Left colon (tissue), 2 donors: ENCODE measurements at places on chromosomes 5 and 9.

- no peak for DNase-seq
Observed at GRCh38 chr9:113368982-113369854, 7.6 kb downstream of the HDHD3 start.

DNA sequence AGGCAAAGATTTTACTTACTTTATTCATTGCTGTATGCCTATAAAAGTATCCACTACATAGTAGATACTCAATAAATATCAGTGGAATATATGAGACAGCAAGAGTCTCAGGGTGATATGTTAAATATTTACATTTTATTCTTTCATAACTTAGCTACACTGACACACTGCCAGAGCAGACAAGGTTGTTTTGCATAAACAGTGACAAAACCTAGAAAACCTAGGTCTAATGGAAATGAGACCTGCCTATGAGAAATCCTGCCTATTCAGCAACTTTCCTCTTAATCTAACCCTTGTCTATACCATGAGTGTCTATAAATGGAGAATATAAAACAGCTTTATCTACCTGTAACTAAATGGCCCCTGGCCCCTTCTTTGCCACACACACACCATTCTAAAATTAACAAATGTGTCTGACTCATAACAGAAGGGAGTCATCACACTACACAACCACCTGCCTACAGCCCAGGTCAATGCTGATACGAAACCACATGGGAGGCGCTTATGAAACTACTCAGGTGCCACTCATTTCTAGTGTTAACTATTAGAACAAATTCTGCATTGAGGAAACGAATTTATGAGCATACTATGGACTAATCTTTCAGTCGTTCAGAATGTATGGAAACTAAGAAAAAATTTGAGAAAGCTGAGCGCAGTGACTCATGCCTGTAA, 60.3 kb downstream of the UBAP2 start:
- no peak for DNase-seq

- DNase-seq = no peak
Observed at GRCh38 chr9:90851444-90851843, 49.8 kb downstream of the SYK start.

DNA sequence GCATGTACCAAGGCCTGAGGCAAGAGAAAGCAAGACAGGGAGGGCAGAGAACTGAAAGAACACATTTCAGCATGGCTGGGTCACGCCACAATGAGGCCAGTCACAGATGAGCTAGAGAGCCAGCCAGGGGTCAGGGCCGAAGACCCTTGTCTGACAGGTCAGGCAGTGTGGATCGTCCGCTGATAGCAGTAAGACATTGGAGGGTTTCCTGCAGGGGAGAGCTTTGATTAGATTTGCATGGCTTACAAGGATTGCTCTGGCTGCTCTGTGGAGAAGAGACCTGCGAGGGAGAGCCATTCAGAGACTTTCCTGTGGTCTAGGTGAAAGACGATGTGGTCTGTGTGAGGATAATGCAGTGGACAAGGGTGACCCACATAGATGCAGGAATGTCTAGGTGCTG, 93.1 kb downstream of the RALGPS1 start:
- no peak for DNase-seq

DNA sequence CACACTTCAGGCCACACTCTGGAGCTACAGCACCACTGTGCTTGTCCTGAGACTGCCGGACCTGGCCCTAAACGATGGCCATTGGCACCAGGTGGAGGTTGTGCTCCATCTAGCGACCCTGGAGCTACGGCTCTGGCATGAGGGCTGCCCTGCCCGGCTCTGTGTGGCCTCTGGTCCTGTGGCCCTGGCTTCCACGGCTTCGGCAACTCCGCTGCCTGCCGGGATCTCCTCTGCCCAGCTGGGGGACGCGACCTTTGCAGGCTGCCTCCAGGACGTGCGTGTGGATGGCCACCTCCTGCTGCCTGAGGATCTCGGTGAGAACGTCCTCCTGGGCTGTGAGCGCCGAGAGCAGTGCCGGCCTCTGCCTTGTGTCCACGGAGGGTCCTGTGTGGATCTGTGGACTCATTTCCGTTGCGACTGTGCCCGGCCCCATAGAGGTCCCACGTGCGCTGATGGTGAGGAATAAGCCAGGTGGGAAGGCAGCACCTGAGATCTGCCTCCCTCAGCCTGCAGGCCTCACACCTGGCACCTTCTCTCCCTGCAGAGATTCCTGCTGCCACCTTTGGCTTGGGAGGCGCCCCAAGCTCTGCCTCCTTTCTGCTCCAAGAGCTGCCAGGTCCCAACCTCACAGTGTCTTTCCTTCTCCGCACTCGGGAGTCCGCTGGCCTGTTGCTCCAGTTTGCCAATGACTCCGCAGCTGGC, 14.7 kb downstream of the CRB2 start:
- no peak for DNase-seq

- DNase-seq = no peak
Observed at GRCh38 chr5:68435611-68436010, 220.1 kb downstream of the PIK3R1 start.

DNA sequence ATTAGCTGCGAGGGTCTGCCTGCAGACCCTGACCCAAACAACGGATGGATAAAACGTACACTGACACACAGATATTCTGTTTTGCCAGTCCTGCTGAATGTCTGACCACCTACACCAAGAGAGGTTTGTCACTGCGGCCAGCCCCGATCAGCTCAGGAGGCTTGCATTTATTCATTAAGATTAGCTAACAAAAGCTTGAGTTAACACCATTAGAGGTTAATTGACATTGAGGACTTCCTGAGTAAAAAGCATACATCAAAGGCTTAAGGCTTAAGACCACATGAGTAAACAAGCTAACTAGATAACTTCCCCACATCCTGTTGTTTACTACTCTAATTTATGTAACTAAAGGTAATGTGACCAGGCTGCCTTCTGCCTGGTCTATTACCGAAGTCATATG, 198.1 kb upstream of the TRPC7 start:
- no peak for DNase-seq

- no peak for DNase-seq
Observed at GRCh38 chr5:143870871-143871632, 59.1 kb downstream of the HMHB1 start.

DNA sequence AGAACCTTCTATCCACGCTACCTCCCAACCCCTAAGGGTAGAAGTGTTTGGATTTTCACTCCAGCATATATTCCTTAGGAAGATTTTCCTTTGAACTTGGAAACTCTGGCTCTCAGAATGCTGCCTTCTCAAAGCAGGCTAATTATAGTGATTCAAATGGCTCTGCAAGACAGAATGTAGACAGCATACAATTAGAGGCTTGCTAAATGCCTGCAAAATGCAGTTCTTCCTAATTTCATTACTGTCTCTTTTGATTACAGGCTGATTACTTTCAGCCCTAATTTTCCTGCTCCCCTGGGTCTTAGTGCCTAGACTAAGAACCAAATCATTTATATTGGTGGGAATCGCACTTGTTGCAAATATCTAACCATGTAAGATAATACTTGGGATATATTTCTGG, 50.8 kb downstream of the ANKDD1B start:
- DNase-seq = no peak

DNA sequence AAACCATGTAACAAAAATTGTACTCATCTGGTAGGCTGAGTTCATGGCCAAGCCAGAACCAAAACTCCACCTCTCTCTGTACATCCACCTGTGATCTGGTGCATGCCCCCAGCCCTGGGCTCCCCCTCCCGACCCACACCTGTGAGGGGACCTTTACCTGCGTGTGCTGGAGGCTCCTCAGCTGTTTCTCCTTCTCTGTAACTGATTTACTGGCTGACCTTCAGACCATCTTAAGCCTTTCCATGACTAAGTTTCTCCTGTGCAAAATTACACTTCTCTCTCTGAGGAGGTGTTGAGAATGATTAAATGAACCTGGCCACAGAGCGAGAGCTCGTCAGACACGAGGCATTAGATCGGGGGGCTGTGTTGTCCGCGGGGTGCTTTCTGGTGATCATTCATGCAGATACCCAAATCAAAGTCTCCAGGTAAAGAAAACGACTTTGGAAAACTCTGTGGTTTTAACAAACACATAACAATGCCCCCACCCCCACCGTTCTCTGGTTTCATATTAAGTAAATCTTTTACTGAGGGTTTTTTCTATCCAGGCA, 136.4 kb downstream of the SEMA5A start:
- no peak for DNase-seq

- peak; percentile 63 for DNase-seq
Observed at GRCh38 chr9:83920469-83920926, 734 bp downstream of the KIF27 start.

DNA sequence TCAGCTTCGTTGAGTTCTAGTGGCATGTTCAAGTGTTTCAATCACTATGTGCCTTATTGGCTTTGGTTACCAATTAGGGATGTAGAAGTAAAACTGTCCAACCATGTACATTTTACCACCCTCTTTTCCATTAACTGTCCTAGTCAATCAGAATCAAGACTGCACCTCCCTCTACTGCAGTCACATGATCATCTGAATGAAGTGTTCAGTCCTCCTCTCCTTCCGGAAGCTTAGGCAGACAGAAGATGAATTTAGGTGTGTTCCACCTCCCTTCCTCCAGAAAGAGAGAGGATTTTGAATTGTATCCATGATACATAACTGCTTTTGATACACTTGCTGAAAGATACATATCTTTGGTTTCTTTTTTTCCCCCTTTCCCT, 133.7 kb downstream of the ERCC6L2 start:
- DNase-seq = no peak

DNA sequence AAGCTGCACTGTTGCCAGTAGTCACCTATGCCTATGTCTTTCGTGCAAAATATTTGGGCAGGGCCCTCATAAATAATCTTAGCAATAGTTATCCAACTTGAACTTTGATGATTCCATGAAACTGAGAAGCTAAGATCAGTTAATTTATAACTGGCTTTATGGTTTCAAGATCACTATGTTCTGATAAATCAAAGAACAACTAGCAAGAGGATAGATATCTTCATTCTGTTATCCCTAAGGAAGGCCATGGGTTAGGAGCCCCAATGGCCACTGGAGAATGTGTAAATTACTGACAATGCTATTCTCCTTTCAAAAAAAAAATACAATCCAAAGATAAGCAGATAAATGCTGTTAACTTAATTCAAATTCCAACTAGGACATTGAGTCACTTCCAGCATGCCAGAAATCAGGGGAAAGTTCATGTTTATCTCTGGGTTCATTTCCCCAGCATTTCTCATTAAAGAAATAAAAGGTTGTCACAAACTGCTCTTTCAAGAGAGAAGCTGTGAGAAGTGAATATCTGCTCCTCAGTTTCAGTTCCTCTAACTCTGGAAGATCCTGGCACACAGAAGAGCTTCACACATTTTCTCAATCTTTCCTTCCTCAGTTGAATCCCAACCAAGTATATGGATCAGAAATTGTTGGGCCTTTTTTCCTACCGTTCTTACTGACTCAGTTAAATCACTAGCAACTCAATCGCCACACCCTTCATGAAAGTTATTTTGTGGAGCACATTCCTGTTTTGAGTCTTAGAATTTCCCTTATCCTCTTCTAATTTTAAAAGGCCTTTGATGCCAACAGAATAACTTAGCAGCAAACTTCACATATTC, 59.6 kb upstream of the SLC1A1 start:
- DNase-seq = no peak

DNA sequence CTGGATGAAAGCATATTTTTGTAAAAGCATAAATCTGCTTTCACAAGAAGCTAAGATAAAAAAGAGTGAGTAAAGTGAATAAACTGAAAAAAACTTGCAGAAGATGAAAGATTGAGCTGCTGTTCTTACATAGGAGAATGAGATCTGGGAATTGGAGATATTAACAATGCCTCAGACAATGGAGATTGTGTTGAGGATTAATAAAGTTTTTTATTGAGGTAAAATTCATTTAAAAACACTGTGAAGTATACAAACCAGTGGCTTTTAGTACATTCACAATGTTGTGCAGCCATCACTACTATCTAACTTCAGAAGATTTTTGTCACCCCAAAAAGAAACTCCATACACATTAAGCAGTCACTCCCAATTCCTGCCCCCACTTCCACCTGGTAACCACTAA, 19.7 kb upstream of the UBLCP1 start:
- no peak for DNase-seq

DNA sequence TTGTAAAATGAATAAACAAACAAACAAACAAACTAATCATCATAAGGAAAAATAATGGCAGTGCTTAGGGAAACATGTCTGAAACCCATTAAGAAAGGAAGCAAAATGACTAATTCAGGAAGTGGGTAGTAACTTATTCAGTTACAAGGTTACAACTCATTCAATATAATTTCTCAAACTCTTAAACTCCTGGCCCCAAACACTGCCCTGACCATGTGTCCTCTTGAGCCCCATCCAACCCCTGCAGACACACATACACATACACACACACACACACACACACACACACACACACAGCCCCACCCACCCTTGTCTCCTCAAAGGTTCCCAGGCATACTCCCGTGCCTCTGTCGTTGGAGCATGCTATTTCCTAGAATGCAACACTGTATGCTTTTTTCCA, 193.9 kb downstream of the SEC61B start:
- no peak for DNase-seq

GRCh38 chr9:107569174-107569573, 79.6 kb upstream of the KLF4 start:
- no peak for DNase-seq

- DNase-seq = no peak
Observed at GRCh38 chr5:116681334-116682013, 106.9 kb upstream of the SEMA6A start.

- DNase-seq = no peak
Observed at GRCh38 chr5:32249668-32250067, 63.1 kb downstream of the MTMR12 start.

DNA sequence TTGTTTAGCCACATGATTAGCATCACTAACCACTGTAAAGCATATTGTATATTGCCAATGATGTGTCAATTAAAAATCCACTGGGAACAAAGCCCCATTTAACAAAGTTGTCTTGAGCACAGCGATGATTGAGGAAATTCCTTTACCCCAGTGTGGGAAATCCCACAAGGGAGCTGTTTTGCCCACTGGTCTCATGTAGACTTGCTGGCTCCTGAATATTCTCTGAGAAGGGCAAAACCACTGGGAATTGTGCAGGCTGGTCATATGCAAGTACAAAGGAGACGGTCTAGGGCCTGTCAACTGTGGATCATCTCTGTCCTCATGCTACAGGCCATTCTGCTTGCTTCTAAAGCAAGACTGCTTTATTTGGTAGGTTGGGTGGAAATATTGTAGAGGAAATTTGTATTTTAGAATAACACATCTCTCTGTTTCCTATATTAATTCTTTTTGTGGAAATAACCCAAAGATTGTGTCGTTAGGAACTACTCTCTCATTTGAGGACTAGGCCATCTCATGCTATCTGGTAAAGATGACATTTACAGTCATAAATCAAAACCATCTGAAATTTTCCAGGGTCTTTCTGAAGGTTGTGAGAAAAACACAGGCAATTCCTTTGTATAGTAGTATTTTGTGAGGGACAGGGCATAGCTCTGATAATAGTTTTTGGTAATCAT, 60.2 kb downstream of the PARP8 start:
- no peak for DNase-seq
